ENCODE measurements at places on chromosomes 16 and 17.

DNA sequence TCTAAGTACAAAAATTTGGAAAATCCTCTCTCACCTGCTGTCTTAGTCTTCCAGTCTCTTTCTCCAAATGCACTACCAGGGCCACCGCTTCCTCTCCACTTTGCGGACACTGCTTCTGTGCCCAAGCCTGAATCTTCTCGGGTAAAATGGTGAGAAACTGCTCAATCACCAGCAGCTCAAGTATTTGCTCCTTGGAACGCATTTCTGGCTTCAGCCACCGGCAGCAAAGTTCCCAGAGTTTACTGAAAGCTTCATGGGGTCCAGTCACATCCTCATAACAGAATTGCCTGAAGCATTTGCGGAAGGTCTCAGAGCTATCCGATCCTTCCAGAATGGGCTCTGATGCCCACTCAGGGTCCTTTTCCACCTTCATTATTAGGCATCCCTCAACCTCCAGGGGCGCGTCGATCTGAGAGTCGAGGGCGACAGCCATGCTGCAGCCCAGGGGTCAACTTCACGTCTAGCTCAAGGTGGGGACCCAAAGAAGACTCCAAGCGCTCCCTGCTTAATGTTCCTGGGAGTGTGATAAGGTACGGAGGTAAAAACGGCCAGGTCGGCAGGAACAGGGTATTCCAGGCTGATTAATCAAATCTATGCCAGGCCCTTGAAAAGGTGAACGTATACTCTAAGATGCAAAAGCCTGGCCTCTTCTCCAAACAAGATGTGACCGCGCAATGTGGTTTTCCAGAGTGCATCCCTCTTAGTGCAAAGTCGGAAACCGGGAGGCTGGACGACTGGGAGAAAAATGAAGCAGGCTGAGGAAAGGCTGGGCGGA, 763 bp downstream of the ZKSCAN2 start:
- DNase-seq, result no peak

DNA sequence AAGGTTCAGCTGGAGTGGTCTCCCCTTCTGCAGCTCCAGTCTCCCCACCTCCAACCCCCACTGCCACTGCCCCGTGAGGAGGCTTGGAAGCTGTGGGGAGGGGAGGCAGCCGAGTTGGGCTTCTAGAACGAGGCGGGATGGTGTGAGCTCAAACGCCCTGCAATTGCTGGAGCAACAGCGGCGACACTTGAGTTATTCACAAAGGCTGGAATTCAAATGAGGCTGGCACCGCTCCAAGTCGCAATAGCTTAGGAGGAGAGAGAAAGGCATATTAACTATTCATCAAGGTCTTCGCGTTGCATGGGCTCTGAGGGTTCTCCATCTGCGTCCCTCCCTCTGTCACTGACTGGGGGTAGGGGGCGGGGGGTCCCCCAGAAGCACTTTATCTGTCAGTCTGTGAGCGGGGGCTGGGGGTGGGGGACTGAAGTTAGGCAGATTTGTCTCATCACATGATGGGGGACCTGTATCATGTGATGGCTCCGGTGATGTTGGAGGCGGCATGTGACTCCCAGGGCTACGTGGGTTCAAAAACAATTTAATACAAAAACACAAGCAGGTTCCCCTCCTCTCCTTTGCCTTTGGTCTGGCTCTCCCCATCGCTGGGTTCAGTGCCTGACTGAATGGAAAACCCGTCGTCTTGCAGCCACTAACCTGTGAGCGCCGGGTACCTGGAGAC, 70.5 kb downstream of the RBBP6 start:
- no peak for DNase-seq

DNA sequence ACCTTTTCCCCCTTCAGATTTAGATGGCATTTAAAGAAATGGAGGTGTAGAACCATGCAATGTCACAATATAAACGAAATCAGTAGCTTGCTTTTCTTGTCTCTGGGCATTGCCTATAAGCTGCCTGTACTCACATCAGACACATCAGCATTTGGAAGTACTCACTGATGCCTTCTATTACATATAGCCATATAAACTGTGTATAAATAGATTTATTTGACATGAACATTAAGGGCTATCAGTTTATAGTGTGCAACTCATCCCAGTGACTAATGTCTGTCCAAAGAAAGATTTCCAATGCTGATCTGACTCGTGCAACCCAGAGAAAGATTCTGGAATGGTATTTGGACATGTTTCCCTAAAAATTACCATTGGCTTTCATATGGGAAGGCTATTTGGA, 417.9 kb upstream of the MAF start:
- no peak for DNase-seq

GRCh38 chr16:339680-340079, 12.8 kb downstream of the AXIN1 start:
- DNase-seq, result no peak

DNA sequence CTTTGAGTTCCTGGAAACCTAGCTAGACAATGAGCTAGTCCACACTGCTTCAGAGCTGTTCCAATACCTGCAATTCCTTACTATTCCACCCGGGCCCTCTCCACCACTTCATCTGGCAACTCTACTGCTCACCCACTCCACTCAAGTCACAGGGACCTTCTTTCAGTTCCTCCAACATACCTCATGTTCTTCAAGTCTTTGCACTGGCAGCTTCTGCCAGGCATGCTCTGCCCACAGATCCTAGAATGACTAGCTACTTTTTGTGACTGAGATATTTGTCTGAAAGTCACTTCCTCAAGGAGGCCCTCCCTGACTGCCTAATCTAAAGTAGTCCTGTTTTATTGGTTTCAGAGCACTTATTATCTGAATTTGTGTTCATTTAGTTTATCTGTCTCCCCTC, 86.4 kb downstream of the TEX14 start:
- DNase-seq, result no peak

GRCh38 chr16:24282141-24282540, 26.0 kb downstream of the CACNG3 start:
- DNase-seq, result no peak

DNA sequence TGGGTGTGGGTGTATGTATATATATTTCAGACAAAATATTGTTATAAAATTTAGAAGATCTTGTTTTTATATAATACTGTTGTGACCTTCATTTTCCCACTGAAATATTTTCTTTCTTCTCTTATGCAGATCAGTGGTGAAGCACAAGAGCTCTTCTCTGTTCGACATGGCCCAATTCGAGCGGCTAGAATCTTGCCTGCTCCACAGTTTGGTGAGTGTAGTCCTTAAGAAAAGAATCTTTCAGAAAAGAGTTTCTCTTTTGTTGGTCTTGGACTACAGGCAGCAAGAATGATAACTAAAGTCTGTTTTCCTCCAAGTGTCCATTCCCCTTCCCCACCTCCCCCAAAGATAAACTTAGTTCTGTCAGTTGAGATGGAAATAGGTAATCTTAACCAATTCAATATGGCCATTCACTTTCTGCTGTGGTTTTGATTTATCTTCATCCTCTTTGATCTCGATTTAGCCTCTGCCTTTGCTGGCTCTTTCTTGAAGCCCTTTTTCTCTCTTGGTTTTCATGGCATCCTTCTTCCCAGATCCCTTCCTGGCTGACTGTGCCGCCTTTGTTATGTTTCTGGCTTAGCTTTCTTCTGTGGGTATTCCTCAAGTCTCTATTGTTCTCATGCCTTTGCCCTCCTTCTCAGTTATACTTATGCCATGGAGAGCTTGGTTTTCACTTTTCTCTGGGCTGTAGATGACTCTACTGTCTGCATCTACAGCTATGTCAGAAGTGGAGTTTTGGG, 69.6 kb downstream of the BCAS3 start:
- no peak for DNase-seq

DNA sequence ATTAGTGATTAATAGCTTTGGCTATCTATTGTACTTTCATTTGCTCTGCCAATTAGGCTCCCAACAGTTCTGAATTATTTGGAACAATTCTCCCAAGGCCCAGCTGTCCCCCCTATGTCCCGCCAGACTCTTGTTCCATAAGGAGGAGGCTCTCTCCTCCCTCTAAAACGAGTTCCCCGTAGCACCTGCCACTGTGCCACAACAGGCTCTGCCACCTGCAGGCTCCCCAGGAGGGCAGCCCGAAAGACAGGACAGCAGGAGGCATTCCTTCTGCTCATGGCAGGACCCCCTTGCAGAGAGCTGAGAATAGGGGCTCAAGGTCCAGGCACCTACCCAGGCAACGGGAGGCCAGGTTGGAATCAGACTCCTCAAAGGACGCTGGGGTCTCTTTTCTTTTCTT, 9.0 kb downstream of the PITPNM3 start:
- no peak for DNase-seq

GRCh38 chr16:78098087-78098486, 1.4 kb upstream of the WWOX start:
- no peak for DNase-seq

DNA sequence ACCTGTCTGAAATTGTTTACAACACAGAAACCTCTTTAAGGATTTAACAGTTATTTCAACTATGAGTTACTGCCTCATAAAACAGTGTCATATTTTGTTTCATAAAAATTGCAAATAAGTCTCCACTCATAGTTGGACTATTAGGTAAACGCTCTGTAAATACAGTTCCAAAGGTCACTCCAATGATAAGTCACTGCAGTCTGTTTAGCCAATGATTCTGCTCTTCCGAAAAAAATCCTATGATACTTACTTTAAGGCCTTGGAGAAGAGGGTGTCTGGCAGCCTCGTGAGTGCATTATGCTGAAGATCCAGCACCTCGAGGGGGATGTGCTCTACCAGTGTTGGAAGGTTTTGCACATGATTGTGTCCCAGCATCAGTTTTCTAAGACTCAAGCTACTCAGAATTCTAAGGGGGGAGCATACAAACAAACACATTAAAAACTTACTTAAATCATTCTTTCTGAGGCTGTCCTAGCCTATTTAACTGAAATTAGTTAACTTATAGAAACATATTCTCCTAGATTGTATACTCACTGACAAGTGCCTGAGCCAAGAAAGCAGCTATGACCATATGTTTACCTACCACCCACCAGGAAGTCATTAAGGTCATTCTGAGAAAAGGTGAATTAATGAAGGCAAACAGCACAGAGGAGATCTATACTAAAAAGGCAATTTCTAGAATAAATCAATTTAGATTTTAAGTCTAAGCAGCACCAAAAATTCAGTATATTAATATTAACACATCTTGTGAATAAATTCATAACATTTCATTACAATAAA, 41.1 kb downstream of the MARVELD3 start:
- no peak for DNase-seq

DNA sequence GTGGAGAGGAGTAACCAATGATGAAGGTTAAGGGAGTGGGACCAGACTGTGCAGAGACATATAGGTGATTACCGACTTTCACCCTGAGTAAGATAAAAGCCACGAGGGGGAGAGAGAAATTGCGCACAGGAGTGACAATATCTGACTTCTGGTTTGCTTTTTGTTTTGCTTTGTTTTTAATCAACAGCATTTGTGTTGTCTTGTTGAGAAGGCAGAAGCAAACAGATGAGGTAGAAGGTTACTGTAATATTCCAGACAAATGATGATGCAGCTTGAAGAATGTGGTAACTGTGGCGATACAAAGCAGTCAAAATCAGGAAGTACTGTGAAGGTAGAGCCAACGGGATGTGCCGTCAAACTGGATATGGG, 7.5 kb downstream of the PELP1 start:
- no peak for DNase-seq

DNA sequence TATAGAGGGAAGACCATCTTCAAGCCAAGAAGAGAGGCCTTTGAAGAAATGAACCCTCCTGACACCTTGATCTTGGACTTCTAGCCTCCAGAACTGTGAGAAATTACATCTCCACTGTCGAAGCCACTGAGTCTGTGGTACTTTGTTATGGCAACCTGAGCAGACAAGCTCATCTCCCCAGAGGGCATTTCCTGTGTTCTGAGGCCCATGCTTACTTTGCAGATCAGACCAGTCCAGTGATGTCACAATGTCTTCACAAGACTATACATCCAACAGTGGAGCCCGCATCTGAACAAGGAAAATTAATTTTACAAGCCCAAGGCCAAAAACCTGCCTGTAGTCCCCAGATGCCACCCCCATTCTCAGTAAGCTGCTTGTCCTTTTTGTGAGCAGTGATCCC, 14.8 kb upstream of the C17orf113 start:
- DNase-seq, result no peak

DNA sequence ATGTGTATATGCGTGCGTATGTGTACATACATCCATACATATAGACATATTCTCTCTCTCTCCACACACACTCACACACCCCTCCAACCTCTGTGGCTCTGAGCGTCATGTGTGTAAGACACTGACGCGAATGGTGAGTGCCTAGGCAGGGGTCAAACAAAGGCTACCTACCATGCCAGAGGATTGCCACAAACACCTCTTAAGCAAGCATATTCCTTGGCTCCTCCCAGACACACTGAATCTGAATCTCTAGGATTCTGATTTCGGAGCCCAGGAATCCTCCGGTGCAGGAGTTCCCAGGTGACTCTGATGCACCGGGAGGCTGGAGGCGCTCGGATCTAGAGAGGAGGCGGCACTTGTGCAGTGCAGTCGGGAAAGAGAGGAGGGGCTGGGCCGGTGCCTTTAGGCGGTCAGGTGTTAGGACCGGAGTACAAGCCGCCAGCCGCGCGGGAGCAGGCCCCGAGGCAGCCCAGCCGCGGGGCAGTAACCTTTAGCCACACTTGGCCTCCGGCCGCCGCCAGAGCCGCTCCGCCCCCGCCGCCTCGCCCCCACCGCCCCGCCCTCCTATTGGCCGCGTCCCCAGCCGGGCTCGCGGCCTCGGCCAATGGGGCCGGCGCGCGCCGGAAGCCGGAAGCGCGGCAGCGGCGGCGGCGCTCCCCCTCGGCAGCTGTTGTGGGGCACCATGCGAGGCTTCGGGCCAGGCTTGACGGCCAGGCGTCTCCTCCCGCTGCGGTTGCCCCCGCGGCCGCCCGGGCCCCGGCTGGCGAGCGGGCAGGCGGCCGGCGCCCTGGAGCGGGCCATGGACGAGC, at the start of gene MLYCD:
TSS of gene MLYCD (plus strand) at position 653 of the 809 bp plus-strand sequence. CDS start at position 683, 30 bp downstream.
- DNase-seq, result no peak

DNA sequence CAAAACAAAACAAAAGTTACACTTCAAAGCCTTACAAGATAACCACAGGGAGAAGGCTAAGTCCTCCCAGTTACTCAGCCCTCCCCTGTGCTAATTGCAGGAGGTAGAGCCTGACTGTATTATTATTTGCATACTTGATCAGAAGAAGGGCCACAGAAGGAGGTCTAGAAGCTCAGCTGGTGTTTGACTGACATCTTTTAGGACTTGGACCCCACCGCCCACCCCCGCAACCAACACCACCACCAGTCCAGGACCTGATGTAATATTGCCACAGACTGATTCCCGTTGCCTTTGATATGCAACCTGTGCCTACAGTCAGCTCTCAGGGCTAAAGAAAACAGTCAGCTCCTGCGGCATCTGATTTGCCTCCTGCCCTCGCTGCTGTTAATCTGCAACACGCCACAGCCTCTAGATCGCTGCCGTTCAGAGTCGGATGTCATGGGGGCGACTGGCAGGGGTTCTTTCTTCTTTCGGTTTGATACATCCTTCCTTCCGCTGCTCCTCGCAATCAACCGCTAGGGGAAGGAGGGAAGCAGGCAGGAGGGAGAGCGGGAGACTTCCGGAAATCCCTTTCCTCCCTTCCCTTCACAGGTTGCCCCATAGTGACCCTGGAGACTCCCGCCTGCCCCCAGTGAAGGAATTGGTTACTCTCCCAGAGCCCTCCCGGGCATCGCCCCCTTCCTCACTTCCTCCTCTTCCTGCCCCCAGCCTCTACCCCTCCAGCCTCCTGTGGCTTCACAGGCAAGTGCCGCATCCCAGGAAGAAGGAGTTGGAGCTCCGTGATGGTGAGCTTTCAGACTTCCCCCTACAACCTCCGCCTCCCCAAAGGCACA, 90.5 kb upstream of the SOX9 start:
- no peak for DNase-seq

GRCh38 chr16:74793571-74793970, 19.0 kb upstream of the FA2H start:
- DNase-seq, result no peak
